ENCODE measurements at places on chromosomes 7 and 10.

DNA sequence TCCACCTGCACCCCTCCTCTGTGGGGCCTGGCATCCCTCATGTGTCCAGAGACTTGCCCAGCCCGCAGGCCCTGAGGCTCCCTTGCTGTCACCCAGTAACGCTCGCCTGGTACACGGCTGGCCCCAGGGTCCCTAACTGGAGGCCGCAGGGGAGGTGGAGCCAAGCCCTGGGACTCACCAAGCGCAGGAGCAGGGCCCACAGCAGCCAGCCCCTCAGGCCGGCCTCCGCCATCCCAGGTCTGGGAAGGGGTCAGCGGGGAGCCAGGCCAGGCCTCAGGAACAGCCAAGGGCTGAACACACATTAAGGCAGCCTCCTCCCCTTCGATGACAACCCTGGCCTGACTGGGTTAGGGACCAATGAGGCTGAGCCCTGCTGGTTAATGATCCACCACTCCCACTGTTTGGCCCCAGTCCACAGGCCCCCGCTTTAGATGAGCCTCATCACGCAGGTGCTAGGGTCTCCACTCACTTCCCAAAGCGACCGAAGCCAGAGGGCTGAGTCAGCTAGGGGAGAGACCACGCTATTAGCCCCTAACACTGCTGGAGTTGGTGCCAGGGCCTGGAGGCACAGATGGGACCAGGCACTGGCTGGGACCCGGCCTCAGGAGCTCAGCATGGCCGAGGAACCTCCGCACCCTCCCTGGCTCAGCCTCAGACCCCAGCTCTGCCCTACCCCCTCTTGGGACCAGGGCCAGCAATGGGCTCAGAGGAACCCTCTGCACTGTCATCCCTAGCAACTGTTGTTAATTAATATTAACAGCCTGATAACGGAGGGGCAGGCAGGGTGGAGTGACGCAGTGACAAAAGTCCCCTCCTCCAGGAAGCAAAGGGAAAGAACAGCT is at the start of gene NPC1L1:
NPC1L1 (minus strand) TSS at position 303 of the 842 bp plus-strand sequence; CDS start at position 232, 71 bp downstream.
- no peak for DNase-seq

DNA sequence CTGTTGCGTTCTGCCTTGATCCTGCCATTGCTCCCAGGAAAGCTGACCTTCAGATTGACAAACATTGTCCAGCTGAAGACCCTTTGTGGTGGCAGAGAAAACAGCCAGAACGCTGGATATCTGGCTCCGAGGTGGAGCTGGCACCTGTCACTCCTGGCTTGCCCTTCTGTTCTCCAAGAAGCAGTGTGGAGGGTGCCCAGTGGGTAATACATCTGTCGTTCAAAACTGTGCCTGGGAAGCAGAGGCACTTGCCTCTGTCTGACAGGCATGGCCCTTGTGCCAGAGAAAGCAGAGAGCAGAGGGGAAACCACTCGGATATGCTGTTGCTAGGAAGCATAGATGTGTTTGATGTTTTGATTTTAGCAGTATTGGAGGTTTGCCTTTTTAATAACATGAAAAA is 231.4 kb downstream of the BMPER start:
- DNase-seq: no peak

- no peak for DNase-seq
Measured at GRCh38 chr10:49257626-49258349, 41.2 kb upstream of the C10orf71 start.

DNA sequence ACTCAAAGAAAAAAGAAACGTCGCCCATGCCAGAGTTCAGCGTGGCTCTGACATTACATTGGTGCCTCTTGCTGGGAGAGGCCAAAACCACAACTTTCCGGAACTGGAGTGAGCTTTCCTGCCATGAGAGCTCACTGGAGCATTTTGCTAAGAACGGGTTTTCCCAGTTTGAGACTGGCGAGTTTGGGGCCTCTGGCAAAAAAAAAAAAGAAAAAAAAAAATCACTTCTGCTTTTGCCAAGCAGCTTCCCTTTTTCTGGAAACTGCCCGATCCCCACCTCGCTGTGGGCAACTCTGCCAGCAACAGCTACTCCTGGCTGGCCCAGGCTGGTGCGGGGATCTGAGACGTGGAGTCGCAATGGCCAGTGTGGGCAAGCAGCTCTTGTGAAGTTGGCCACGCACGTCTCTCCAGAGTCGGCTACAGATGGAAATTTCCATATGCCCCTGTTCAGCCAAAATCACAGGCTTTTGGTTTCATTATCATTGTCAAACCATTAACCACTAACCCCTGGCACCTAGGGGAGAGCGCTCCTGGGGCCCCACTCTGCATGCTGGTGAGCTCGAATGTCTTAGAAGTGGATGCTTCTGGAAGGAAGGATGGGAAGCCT is 25.7 kb downstream of the PRKAG2 start:
- DNase-seq: no peak

DNA sequence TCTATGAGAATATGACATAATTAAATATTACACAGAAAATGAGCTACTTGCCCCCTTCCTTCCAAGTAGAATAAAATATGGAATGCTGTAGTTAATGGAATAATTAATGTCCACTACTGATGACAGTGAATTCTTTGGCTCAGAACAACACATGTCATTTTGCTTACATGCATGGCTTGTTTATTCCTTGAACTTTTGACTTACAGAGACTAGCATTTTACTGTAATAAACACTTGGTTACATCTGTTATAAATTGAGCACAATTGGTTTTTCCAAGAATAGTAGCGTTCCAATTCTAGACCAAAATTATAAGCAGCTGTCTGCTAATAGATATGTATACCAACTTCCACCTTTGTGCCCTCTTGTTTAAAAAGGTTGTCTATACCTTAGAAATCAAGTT is 286.7 kb downstream of the OTUD1 start:
- no peak for DNase-seq

DNA sequence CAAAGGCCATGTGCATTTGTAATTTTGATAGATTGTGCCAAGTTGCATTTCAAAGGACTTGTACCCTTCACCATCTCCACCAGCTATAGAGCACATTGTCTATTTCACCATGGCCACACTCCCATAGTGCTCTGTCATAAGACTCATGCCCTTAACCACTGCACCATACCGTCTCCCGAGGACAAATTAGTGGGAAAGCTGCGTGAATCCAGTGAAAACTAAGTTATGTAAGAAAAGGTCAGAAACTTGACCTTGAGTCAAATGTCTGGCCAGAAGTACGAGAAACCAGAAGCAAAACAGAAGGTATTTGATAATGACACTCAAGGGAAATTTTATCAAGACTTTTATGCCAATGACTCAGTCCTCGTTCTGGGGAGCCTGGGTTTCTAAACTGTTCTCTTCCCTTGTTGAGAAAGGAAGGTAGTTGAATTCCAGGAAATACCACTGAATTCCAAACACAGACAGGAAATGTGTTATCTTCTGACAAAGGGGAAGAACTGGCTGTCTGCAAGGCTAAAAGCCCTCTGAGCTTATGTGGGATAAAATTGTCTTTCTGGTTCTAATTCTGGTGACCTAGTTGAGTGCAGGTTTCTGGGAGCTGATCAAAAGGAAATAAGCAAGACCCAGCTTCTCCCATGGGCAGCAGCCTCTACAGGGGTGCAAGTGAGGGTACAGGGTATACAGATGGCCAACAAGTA is 49.7 kb downstream of the CDK1 start:
- no peak for DNase-seq

- peak; percentile 39 for DNase-seq
Measured at GRCh38 chr10:52883996-52884871, 111.7 kb upstream of the MBL2 start.

GRCh38 chr7:108448584-108449505 is 7.4 kb downstream of the NRCAM start:
- DNase-seq: no peak

DNA sequence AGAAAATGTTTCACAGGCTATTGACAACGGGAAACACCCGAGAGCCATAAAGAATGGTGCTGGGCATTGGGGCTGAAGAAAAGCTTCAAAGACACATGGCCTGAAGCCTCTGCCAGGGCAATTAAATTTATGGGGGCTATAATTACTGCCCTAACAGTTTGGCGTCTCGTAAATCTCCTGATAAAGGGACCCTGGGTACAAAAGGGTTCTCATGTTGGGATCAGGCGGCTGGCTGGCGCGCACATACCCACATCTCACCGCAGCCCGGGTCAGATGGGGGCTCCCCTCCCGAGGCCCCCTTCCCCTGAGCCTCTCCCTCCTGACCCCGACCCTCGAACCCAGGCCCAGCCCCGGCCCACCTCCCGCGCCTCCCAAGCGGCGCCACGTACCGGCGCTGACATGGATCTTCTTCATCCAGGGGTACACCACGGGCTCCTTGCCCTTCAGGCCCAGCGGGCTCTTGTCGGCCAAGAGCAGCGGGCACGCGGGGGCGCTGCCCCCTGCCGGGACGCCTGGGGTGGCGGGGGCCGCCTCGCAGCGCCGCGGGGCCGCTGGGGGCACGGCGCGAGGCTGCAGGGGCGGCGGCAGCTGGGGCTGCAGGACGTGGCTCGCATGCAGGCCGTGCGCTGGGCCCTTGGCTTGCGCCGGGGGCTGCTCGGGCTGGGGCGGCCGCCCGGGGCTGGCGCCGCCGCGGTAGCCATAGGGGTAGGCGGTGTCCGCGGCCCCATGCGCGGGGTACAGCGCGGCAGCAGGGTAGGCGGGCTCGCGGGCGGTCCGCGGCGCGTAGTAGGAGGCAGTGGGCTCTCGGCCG is 623 bp downstream of the HOXA4 start:
- DNase-seq: no peak

- no peak for DNase-seq
Measured at GRCh38 chr10:77638321-77639101, 903 bp upstream of the KCNMA1 start.

DNA sequence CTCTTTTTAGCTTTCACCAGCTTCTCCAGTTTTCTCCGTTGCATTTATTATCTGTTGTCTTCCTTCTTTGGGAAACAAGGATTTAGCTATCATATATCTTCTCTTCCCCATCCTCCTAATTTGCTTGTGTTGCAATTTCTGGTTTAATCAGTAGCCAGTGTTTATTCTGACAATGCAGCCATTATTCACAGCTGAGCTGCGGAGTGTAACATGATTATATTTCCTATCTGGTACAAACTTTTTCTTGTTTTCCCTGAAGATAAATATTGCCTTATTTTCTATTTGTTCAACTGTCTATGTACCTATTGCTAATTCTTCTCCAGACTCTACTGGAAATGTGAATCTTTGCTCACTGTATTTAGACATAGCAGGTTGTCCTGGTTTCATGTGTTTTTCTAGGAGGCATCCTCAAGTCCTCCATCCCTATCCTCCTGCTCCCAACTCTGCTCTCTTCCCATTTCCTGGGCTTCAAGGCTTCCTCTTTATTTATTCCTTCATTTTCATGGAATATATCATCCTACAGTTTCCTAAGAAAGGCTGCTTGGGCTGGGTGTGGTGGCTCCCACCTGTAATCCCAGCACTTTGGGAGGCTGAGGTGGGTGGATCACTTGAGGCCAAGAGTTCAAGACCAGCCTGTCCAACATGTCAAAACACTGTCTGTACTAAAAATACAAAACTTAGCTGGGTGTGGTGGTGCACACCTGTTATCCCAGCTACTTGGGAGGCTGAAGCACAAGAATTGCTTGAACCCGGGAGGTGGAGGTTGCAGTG is 72.4 kb upstream of the KDM7A start:
- DNase-seq: no peak

- no peak for DNase-seq
Measured at GRCh38 chr10:50896721-50897120, 11.3 kb upstream of the A1CF start.

DNA sequence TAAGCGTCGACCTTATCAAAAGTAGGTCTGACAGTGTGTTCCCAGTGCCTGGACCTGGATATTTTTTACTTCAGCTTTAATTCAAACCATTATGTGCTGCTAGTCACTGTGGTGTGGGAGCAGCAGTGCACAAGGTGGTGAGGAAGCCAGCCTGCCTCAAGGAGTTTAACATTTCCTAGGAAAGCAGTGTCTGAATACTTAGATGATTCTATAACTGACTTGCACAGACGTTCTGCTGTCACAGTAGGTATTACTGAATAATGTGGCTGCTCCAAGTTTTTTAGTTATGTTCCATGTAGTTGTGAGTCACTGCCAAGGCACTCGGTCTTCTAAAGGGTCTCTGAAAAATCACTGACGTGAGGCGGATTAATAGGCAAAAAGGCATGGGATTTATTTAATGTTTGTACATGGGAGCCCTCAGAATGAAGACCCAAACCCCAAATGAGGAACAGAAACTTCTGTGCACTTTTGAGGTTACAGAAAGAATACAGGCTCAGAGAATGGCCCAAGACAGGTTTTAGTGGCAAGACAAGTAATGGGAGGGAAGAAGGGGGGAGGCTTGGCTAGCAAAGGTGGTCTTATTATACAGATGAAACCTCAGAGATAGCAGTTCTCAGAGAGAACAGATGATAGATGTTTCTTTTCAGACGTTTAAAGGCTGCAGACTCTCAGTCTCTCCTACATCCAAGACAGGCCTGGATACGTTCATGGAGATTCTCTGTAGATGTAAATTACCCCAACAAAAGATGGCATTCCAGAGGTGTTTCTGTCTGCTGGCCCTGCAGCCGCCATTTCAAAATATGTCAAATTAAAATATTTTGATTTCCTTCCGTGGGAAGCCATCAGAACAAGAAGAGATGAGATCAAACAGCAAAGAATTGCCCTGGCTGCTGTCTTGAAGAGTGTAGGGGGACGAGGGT is 209.3 kb downstream of the SDK1 start:
- no peak for DNase-seq

DNA sequence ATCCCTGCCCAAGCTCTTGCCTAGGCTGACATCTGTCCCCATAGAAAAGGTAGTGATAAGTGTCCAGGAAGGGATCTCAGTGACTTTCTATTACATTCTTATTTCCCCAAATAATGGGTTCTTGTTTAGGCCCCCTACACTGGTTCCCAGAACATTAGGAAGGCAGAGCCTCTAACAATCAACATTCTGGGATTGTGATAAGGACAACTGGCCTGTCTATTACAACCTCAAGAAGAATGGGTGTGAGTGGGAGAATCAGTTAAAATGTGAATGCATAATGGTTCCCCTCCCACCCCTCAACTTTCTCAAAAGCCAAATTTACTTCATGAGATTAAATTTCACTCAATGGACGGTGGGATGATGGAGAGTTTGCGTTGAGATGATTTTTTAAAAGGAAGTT is 6.4 kb upstream of the ANKRD1 start:
- no peak for DNase-seq

DNA sequence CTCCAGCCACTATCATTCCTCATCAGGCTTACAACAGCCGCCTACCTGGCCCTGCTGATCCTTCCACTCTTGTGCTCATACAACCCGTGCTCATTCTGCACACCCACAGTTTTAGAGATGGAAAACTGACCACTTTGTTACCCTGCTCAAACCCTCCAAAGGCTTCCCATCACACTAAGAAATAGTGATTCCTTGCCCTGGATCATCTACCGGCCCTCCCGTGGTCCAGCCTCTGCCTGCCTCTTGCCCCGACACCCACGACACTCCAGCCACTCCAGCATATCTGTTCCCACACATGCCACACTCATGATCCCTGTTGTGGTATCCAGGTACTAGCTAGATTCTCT is 36.8 kb downstream of the CCDC6 start:
- no peak for DNase-seq

- DNase-seq: no peak
Measured at GRCh38 chr7:29971566-29972314, 17.9 kb downstream of the SCRN1 start.

DNA sequence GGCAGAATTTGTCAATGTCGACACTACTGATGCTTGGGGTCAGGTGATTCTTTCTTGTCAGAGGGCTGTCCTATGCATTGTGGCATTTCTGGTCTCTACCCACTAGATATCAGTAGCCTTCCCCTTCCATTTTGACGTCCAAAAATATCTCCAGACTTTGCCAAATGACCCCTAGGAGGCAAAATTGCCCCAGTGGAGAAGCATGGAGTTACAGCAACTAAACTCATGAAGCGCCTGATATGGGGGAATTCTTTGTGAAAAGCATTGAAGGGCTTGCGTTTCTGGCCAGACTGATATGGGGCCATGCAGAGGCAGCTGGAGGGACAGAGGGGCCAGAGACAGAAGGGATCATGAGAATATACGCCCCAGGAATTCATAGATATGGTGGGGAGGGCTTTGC is 43.6 kb downstream of the ADRB1 start:
- no peak for DNase-seq

Data from GM12891 (cell line).